ENCODE measurements at places on chromosomes 3 and 15. TPM values are rescaled to one million over a fixed set of nuclear protein-coding genes. Genes with fewer than 3 reads are reported as not detected.
A peak's percentile ranks its signal among the peaks of the same experiment; 100 is the strongest.

DNA sequence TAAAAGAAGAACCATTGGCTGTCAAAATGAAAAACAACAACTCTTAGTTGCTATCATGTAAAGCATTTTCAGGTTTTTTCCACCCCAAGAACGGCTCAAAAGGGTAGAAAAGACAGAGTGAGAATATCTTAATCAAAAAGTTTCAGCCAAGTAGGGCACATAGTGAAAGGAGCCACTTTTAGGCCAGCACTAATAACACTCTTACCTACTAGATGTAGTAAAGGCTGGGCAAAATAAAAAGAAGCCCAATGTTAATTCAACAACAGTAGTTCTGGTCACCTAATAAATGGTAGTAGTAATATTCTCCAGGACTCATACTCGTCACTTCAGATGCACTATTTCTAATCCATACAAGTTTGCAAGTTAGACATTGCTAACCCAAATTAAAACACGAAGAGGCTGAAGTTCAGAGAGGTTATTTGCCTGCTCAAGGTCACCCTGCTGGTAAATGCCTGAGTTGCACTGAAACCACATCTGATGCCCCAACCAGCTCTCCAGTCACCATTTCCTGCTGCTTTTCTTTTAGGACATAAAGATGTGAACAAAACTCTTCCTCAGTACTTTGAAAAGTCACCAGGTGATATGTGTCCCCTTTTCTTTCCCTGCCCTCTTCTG, 7.5 kb downstream of the GOLIM4 start:
- no peak for DNase-seq

DNA sequence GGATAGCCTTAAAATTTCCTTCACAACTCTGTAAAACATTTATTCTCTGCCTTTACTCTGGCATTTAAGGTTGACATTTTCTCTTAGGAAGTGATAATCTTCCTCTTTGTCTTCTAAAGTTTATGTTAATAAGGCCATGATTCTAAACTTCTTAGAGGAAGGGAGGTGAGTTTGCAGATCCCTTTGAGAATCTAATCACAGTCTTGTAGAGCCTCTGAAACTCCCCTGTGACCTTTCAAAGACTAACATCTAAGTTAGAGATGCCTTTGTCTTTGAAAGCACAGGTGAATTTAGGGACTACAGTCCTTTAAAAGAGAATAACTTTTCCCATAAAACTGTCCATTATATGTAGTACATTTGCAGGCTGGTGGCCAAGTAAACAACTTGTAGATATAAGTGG, 115.1 kb downstream of the PLCL2 start:
- no peak for DNase-seq

GRCh38 chr3:18717598-18717997, 292.5 kb upstream of the SATB1 start:
- DNase-seq: no peak

DNA sequence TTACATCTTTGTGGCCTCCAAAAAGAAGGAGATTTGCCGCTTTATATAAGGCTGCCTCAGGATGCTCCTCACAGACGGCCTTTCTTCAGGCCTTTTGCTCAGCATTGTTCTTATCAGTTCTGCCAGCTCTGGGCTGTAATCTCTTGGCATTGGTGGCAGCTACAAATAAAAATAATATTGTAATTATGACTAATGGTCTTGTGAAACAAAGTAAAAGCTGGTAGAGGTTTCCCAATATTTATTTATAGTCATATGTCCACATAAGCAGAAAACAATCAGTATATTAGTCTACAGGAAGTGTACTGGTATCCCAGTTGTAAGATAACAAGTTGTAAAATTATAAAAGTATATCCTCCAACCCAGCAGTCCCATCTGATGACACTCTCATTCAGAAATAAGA, 7.3 kb downstream of the NEK4 start:
- DNase-seq: no peak

DNA sequence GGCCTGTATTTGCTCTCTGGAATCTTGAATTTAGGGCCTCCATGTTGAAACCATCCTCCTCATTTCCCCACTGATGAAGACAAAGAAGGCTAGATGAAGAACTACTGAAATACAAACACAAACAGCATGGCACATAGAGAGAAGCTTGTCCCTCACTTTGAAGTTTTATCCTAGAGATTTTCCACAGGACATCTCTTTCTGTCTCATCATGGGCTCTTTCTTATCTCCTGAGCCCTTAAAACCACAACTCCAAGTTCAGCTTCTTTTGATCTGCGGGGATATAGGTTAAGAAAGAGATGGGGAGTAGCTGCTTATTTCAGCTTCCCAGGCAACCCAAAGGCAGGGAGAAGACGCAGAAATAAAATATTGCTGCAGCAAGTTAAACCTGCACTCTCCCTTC, 213.1 kb upstream of the LRIG1 start:
- DNase-seq: no peak

DNA sequence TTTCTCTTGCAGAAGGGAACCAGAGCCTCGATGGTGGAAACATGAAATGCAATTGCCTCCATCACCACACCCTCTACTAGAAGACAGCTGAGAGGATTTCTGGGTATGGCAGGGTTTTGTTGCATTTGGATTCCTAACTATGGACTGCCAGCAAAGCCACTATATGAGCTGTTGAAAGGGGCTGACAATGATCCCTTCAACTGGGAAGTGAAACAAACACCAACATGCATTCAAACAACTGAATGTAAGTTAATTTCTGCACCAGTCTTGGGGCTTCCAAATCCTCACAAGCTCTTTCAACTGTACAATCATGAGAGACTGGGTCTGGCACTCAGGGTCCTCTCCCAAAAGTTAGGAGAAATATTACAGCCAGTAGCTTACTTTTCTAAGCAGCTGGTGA, 116.7 kb upstream of the PLCL2 start:
- DNase-seq: no peak

DNA sequence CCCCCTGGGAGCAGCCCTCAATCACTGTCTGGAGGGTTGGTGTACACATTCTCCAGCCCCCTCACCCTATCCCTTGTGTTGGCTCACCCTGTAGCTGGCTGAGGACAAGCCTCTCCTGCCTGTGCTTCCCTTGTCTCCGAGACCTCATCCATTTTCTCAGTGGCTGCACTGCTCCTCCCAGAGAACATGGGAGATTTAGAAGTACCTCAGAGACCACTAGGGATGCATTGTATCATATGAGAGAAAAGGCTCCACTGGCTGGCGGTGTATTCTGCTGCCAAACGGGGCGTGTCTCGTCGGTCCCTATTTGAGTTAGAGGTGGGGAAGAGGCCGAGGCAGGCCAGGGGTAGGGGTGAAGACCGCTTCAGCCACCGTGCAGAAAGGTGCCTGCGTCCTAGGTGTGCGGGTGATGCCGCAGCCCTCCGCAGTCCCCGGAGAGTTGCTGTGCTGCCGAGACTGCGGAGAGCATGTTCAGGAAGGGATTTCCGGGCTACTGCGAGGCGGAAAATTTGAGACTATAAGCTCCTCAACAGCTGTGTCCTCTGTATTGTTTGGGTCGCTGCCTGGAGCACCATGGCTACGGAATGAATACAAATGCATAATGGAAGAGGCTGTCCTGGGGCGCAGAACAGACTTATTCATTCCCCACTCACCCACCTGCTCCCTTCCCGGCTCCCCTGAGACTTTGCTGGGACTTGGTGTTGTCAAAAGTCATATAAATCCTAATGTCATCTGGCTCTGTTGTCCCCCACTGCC, 43.8 kb downstream of the SPSB4 start:
- DNase-seq: peak; percentile 86

- no peak for DNase-seq
These were observed 25.8 kb upstream of the NEDD4 start for GRCh38 chr15:56019060-56019793.

GRCh38 chr3:13115991-13116390, 42.8 kb upstream of the IQSEC1 start:
- peak; percentile 18 for DNase-seq

DNA sequence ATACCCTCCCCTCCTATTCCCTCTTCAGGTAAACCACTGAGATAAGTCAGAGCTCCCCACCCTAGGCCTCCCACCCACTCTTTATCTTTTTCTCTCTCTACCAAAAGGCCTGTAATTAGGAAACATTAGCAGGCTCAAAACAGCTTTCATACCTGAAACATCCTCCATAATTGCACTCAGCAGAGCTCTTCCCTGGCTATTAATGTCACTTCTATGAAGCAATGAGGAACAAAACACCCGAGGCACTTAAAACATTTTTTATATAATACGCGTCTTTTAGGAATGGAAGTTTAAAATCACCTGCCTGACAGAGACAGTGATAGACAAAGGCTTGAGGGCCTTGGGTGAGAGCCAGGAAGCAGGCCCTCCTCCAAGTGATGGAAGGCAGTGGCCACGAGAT, 138.9 kb downstream of the EPHB1 start:
- no peak for DNase-seq

GRCh38 chr15:41566121-41566885, 7.3 kb downstream of the TYRO3 start:
- no peak for DNase-seq

DNA sequence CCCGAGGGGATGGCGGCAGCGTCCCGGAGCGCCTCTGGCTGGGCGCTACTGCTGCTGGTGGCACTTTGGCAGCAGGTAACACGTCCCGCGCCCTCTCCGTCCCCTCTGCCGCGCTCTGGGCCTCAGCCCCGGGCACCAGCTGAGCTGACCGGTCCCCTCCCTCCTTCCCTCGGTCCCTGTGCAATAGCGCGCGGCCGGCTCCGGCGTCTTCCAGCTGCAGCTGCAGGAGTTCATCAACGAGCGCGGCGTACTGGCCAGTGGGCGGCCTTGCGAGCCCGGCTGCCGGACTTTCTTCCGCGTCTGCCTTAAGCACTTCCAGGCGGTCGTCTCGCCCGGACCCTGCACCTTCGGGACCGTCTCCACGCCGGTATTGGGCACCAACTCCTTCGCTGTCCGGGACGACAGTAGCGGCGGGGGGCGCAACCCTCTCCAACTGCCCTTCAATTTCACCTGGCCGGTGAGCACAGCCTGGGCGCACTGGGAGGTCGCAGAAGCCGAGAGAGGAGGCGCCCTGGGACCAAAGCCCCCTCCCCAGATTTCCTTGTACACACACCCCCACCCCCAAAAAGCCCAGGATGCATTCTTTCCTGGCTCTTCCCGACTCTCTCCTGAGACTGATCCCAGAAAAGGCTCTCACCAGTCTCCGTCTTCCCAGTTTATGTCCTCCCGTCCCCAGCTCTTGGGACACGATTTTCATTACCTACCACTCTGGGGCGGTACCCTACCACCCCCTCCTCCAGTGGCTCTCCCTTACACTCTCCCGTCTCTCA, 705 bp downstream of the DLL4 start:
- peak; percentile 78 for DNase-seq

DNA sequence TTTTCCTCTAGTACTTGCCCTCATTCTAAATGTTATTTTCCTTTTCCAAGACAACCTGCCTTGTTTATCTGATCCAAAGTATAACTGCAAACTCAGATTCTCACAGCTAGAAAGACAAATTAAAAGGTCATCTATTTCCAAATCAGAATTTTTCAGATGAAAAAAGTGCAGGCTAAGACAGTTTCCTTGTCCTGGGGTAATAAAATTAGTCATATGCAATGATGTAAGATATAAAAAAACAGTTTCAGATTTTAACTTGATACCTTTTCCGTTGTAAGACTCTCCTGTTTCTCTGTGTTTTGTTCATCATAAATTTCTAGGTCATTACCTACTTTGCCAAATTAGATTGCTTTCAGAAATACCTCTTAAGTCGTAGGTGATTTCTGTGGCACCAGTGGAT, 238.4 kb upstream of the PEX5L start:
- DNase-seq: no peak

DNA sequence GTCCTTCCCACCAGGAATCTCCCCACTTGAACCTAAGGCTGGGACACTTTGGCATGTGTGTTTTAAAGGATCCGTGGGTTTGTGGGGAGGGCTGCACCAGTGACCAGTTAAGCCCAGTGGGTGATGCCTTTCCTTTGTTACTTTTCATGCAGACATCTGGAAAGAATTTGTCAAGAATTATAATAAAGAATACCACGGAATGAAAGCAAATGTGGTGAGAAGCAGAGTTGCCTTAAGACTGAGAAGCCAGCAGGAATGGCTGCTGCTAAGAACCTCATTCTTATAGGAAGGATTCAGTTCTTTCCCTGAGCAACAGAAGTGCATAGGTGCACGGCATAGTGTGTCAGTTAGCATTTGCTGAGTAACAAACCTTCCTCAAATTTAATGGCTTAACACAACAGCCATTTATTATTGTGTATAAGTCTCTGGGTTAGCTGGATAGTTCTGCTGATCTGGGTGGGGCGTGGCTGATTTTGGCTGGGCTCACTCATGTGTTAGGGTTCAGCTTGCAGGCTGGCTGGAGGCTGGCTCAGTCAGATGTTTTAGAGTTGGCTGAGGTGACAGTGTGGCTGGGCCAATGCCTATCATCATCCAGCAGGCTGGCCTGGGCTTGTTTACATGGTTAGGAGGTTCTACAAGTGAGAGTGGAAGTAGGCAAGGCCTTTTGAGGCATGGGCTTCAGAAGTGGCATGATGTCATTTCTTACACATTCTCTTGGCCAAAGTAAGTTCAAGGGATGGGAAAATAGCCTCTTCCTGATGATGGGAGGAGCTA, 262.7 kb upstream of the CTDSPL start:
- no peak for DNase-seq

DNA sequence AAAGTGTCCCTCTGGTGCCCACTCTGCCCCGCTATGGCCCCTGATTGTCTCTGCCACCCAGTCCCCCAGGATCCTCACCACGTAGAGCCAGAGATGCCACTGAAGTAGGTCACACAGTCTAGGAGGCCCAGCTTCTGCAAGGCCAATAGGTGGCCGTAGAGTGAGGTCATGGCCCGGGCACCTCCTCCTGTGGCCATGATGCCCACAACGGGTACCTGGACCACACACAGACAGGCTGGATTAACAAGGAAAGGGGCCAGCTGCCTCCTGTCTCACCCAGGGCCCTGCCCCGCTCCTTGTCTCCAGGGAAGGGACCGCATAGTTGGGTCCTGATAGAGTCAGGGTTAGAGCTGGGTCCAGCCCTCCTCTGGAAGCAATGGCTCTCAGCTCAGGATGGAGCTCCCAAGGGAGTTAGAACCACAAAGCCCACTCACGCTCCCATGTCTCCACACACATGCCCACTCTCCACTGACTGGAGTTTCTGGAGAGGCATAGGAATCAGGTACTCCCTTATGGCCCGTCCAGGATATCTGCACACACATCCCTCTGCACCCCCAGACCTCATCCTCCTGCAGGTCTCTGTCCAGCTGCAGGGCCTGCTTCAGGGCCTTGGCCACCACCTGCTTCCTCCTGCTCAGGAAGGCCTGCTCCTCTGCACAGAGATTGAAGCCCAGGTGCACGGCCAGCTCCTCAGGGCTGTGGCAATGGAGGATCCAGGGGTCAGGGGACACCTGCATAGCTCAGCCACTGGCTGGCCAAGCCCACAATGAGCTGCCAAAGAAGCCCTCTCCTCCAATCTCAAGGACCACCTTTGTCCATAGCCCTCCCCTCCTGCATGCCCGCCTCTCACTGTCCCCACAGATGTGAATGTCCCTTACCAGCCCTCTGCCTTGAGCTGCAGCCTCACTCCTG, 13.2 kb downstream of the PLA2G4D start:
- DNase-seq: peak; percentile 41

SLC12A8 gene
- 2.5 TPM for total RNA-seq

VEPH1 gene
- total RNA-seq: 1.0 TPM

C2CD4B gene
- total RNA-seq: 5.9 TPM

CHRNA3 gene
- not detected for total RNA-seq

CLDN1 gene
- 130 TPM for total RNA-seq

SCN11A gene
- total RNA-seq: 0.71 TPM
